ENCODE measurements at places on chromosomes 4 and X.

DNA sequence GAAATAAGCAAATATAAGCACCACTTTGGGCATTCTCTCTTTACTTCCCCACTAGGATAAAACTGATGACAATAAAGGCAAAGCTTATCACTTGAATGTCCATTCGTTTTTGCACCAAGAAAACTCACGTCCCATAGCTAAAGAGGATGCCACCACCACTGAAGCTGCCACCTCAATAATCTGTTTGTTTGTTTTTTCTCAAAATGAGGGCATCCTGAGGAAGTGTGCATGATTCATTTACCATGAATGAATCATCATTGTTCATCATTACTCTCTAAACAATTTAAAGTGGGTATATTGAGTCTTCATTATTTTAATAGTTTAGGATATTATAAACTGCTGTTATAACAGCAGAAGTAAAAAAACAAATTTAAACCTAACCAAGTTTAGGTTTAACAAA, 168.2 kb downstream of the DCTD start:
- no peak for DNase-seq

- DNase-seq = no peak
Observed at GRCh38 chr4:176709417-176709816, 83.3 kb downstream of the VEGFC start.

GRCh38 chr4:3527101-3527913, 4.9 kb downstream of the LRPAP1 start:
- DNase-seq = no peak

- no peak for DNase-seq
Observed at GRCh38 chr4:795726-796119, 30.2 kb downstream of the CPLX1 start.

DNA sequence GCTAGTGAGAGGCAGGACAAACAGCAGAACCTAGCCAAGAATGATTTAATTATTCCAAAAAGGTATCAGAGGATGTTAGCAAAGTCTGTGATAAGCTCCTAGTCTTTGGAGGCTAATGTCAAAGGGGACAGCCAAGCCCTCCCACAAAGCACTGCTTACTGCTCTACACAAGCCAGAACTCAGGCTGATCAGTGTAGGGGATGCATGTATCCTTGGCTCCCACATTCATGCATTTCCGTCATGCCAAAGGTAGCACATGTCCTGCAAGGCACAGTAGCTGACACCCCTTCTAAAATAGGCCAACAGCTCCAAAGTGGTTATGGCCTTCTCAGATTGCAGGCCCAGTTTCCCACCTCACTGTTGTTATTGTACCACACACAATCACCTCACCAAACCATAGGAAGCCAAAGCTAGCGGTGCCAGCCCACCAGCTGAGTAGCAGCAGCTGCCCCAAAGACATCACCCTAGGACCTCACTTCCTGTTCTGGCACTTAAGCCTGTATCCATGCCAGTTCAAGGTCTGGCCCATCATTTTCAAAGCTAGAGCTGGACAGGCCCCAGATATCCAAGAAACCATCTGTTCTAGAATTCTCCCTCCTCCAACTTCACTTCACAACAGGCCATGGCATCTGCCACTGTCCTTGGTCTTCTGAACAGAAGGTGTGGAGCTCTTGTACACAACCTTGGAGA, 40.9 kb downstream of the TSPAN5 start:
- no peak for DNase-seq

DNA sequence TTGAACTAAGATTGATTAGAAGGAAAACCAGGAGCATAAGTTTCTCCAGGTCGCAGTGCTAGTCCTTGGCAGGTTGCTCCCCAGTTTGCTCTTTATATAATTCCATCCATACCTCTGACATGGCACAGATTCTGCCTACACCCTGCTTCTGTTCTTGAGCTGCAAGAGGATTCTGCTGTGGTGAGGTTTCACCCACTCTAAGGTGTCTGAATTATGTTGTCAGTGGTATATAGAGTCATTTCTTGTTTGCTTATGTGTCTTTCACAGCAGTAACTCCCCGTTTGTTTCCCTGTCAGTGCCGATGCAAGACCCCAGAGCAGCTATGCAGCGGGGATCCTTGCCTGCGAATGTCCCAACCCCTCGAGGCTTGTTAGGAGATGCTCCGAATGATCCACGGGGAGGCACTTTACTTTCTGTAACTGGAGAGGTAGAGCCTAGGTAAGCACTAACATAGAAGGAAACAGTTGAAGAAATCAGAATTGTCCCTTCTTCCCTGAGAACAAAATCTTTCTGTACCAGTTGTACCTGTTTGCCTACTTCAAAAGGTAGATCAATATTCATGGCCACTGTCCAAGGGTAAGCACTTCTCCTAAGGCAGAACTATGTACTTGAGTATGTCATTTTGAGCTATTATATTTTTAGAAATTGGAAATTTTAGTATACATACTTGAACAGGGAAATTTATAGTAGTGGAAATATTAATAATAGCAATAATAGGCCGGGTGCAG, 11.2 kb downstream of the CSTF2 start:
- DNase-seq = no peak

DNA sequence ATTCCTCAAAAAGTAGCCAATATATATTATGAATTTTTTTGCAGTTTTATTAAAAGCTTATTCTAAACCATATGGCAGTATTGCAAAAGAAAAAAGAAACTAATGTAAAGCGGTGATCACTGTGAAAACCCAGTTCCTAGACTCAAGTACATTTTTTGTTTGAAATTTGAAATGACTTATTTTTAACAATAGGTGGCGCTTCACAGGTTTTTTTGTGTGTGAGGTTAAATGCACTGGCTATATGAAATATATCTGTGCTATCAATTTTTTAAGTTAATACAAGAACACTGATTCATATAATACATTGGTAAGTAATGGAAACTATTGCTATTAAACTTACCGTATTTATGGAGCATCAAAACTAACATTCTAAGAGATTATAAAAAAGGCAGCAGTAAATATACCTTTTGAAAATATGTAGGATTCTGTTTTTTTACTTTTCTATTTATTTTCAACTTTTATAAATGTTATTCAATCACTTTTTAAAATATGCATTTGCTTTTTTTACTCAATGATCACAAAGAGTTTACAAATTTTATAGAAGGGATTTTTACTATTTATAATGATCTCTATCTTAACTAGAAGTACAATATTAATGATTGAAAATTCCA, 5.6 kb upstream of the SPRY1 start:
- no peak for DNase-seq

GRCh38 chrX:139826065-139827044, 106.5 kb downstream of the ATP11C start:
- DNase-seq = no peak

All from T47D (cell line).